ENCODE measurements at places on chromosomes 5 and 9. TPM values are rescaled to one million over a fixed set of nuclear protein-coding genes. Genes with fewer than 3 reads are reported as not detected.
A peak's percentile ranks its signal among the peaks of the same experiment; 100 is the strongest.

NR4A3 gene
- total RNA-seq: 3.8 TPM

ARSI gene
- total RNA-seq: 4.0 TPM

LMX1B gene
- 0.14 TPM for total RNA-seq

NEUROG1 gene
- not detected for total RNA-seq

LECT2 gene
- not detected for total RNA-seq

GRCh38 chr9:118575341-118576070, 793.7 kb downstream of the BRINP1 start:
- no peak overlapping the region for H3K4me3 ChIP-seq
- H3K27ac ChIP-seq: no peak overlapping the region
- no peaks in the 10 kb centered on the region for H3K27me3 ChIP-seq
- no peak for DNase-seq
- H3K36me3 ChIP-seq: no peaks in the 10 kb centered on the region

DNA sequence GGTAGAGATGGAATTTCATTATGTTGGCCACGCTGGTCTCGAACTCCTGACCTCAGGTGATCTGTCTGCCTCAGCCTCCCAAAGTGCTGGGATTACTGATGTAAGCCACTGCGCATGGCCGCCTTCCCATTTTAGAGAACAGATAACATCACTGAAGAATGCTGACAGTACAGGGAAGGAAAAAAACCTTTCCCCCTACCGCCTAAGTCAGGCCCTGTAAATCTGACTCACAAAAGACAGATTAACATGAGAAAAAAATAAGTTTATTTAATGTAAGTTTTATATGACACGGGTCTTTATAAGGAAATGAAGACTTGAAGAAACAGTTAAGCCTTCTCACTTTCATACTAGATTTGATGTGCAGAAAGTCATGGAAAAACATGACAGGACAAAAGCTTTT, 227.2 kb upstream of the ZNF608 start:
- no peak overlapping the region for H3K4me3 ChIP-seq
- H3K27me3 ChIP-seq: no peaks in the 10 kb centered on the region
- no peaks in the 10 kb centered on the region for H3K4me1 ChIP-seq
- no peak overlapping the region for H3K27ac ChIP-seq
- no peak for DNase-seq

GRCh38 chr9:27280860-27281259, 16.1 kb downstream of the EQTN start:
- H3K4me1 ChIP-seq: no peaks in the 10 kb centered on the region
- H3K27me3 ChIP-seq: no peaks in the 10 kb centered on the region
- no peak for DNase-seq
- no peaks in the 10 kb centered on the region for H3K36me3 ChIP-seq

GSN gene
- total RNA-seq: 464 TPM

DNA sequence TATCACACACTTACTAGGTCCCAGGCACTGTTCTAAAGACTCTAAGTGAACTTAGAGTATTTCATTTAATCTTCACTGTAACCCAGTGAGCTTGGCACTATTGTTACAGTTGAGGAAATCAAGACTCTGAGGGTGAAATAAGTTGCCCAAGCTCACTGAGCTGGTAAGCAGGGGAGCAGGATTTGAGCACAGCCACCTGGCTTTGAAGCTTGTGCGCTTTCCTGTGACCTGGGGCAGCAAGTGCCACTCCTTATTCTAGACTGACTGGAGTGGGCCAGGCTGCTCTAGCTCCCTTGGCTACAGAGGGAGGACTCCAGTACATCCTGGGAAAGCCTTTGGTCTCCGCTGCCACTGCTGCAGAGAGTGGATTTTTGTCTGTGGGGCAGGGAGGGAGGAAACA, 50.0 kb downstream of the RGS3 start:
- H3K27ac ChIP-seq: no peak overlapping the region
- no peaks in the 10 kb centered on the region for H3K36me3 ChIP-seq
- H3K4me1 ChIP-seq: peaks cover 3% of the 10 kb centered on the region
- no peak for DNase-seq

PLEKHG4B gene
- total RNA-seq: 2.0 TPM

GRCh38 chr5:152801886-152802285, 396.8 kb upstream of the NMUR2 start:
- H3K27ac ChIP-seq: no peak overlapping the region
- no peak for DNase-seq
- no peaks in the 10 kb centered on the region for H3K36me3 ChIP-seq
- H3K4me1 ChIP-seq: no peaks in the 10 kb centered on the region
- no peaks in the 10 kb centered on the region for H3K27me3 ChIP-seq
- no peak overlapping the region for H3K4me3 ChIP-seq

- DNase-seq: no peak
- no peak overlapping the region for H3K4me3 ChIP-seq
- no peaks in the 10 kb centered on the region for H3K4me1 ChIP-seq
- H3K27ac ChIP-seq: no peak overlapping the region
Measured at GRCh38 chr9:79687131-79687447, 115.3 kb downstream of the TLE4 start.

DNA sequence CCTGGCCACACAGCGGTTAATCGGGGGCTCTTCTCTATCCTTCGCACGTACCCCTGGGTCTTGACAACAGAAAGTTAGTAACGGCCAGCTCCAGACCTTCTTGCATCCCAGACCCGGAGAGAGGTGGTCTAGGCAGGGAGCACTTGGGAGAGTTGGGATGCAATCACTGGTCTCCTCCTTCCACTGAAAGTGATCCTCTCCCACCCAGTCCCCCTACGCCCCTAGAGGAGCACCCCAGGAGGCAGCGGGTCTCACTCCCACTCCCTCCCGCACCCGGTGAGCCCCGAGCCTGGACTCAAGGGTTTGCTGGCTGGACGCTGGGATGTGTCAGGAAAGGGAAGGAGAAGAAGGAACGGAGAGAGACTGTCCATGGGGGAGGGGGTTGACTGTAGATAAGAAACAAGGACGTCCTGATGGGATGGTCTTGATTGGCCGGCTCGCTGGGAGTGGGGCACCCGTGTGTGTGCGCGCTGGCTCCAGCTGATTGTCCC, 2.0 kb downstream of the RORB start:
- peak overlapping the region; percentile 63 for H3K4me3 ChIP-seq
- peaks cover 18% of the 10 kb centered on the region for H3K4me1 ChIP-seq
- no peak overlapping the region for H3K27ac ChIP-seq
- no peak for DNase-seq
- H3K36me3 ChIP-seq: no peaks in the 10 kb centered on the region

ARL14EPL gene
- not detected for total RNA-seq

- no peaks in the 10 kb centered on the region for H3K36me3 ChIP-seq
- no peak overlapping the region for H3K4me3 ChIP-seq
- no peak for DNase-seq
Measured at GRCh38 chr9:92911511-92912475, 34.0 kb upstream of the ZNF484 start.

- H3K4me3 ChIP-seq: no peak overlapping the region
- no peaks in the 10 kb centered on the region for H3K36me3 ChIP-seq
- no peaks in the 10 kb centered on the region for H3K27me3 ChIP-seq
- no peak overlapping the region for H3K27ac ChIP-seq
- H3K4me1 ChIP-seq: no peaks in the 10 kb centered on the region
Measured at GRCh38 chr9:110769667-110770066, 101.1 kb downstream of the MUSK start.

- H3K4me1 ChIP-seq: no peaks in the 10 kb centered on the region
- H3K27me3 ChIP-seq: no peaks in the 10 kb centered on the region
- no peak for DNase-seq
- H3K27ac ChIP-seq: no peak overlapping the region
- H3K4me3 ChIP-seq: no peak overlapping the region
Measured at GRCh38 chr9:131774636-131775035, 34.8 kb upstream of the RAPGEF1 start.

DNA sequence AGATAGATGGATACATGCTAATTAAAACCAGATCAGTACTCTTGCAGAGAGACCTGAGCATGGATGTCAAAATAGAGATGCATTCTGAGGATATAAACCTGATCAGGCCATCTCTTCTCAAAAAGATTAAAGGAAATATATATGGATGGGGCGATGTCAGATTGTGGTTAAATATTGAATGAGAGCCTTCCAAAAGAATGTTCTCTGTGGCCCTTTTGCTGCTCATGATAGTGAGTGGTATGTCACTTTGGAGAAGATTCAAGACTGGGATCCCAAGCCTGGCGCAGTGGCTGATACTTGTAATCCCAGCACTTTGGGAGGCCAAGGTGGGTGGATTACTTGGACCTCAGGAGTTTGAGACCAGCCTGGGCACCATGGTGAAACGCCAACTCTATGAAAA, 20.5 kb downstream of the ZNF131 start:
- no peaks in the 10 kb centered on the region for H3K27me3 ChIP-seq
- no peak overlapping the region for H3K27ac ChIP-seq
- no peak overlapping the region for H3K4me3 ChIP-seq
- DNase-seq: no peak

SVEP1 gene
- 88.1 TPM for total RNA-seq

DNA sequence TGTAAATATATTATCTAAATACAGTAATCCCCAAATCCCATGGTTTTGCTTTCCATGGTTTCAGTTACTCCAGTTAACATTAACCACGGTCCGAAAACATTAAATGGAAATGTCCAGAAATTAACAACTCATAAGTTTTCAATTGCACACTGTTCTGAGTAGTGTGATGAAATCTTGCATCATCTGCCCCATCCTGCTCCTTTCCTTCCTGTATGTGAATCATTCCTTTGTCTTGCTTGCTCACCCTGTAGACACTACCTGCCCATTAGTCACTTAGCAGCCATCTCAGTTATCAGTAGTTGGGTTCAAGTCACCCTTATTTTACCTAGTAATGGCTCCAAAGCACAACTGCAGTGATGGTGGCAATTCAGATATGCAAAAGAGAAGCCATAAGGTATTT, 1568.5 kb upstream of the WWC1 start:
- H3K4me1 ChIP-seq: no peaks in the 10 kb centered on the region
- H3K4me3 ChIP-seq: no peak overlapping the region
- no peaks in the 10 kb centered on the region for H3K27me3 ChIP-seq
- H3K36me3 ChIP-seq: no peaks in the 10 kb centered on the region
- H3K27ac ChIP-seq: no peak overlapping the region

- H3K4me1 ChIP-seq: peaks cover 7% of the 10 kb centered on the region
- no peaks in the 10 kb centered on the region for H3K27me3 ChIP-seq
- no peak overlapping the region for H3K4me3 ChIP-seq
- no peak overlapping the region for H3K27ac ChIP-seq
- DNase-seq: peak; percentile 40
- no peaks in the 10 kb centered on the region for H3K36me3 ChIP-seq
Measured at GRCh38 chr9:89863837-89864236, 259.0 kb downstream of the GADD45G start.

FIBCD1 gene
- 2.7 TPM for total RNA-seq

DNA sequence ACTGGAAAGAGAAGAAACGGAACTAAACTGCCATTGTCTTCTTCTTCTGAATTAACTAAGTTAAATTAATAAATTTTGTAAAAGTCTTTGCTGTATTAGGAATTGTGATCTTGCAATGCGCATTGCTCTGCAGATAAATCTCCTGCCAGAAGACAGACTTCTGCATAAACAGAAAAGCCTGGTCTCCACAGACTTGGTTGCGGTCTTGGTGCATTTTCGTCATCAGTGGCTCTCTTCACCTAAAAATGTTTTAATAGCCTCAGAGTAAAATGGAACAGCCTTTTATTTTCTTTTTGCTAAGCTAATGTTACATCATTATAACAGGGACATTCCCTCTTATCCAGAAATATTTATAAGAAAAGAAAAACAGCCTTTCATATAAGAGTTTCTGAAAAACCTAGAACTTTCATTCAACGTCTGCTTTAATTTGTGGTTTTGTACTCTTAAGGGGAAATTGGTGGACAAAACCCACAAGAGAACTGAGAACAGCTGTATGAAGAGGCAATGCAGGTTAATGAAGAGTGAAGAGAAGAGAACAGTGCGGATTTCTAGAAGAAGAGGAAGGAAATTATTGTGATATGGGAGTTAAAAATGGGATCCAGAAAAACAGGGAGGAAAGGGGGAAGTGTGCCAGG, 10.1 kb downstream of the IFNA5 start:
- H3K4me3 ChIP-seq: no peak overlapping the region
- H3K36me3 ChIP-seq: no peaks in the 10 kb centered on the region
- no peak overlapping the region for H3K27ac ChIP-seq
- no peaks in the 10 kb centered on the region for H3K4me1 ChIP-seq
- no peaks in the 10 kb centered on the region for H3K27me3 ChIP-seq
- DNase-seq: no peak

AGGF1 gene
- 22.3 TPM for total RNA-seq

DNA sequence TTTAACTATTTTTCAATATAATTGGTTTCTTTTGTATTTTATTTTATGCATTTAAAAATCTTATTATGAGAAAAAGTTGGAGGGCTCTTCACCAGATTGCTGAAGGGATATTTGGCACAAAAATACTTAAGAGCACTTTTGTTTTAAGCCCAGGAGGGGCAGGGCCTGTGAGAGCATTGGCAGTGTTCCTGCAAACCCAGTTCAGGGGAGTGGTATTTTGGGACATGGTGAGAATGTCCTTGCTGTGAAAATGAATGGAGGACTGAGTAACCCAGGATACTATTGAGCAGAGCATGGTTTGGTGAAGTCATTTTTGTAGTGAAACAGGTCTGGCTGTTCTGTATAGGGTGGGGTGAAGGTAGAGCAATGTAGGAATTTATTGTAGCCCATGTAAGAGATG, 121.4 kb downstream of the KCTD16 start:
- peaks cover 6% of the 10 kb centered on the region for H3K4me1 ChIP-seq
- no peak overlapping the region for H3K4me3 ChIP-seq
- no peaks in the 10 kb centered on the region for H3K36me3 ChIP-seq
- no peaks in the 10 kb centered on the region for H3K27me3 ChIP-seq
- no peak overlapping the region for H3K27ac ChIP-seq

DNA sequence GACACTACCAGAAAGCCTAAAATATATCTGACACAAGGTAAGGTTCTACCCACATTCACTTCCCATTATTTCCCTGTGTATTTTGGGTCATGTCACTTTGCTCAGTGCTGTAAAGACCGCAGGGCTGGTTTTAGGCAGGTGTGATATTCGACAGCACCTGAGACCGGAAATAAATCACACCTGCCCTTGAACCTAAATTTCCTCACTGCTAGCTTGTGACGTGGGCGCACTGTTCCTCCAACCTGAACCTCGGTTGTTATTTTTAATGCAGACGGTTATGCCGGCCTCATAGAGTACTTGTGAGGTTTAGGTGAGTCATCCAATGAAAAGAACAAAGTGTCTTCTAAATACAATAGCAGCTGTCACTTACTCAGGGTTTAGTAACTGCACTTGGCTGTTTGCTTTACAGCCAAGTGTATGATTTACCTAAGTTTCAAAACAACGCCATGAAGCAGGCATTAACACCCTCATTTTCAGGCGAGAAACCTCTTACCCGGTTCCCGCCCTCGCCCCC, 20.7 kb upstream of the ZNF782 start:
- peaks cover 11% of the 10 kb centered on the region for H3K4me1 ChIP-seq
- peak overlapping the region; percentile 65 for H3K27ac ChIP-seq
- no peaks in the 10 kb centered on the region for H3K36me3 ChIP-seq
- peak overlapping the region; percentile 54 for H3K4me3 ChIP-seq
- DNase-seq: no peak
- peaks cover 28% of the 10 kb centered on the region for H3K27me3 ChIP-seq

- H3K27me3 ChIP-seq: no peaks in the 10 kb centered on the region
- no peaks in the 10 kb centered on the region for H3K4me1 ChIP-seq
- H3K27ac ChIP-seq: no peak overlapping the region
- H3K36me3 ChIP-seq: no peaks in the 10 kb centered on the region
- DNase-seq: no peak
- no peak overlapping the region for H3K4me3 ChIP-seq
Measured at GRCh38 chr5:53130266-53130665, 20.7 kb upstream of the MOCS2 start.

PCDHGA9 gene
- 5.4 TPM for total RNA-seq
